Stimulated activated CD8-positive, alpha-beta memory T cell treated with anti-CD3 and anti-CD28 coated beads, Interleukin-4, amount 100 ng/mL, for 48 hours (primary cell): ENCODE measurements at places on chromosomes 11 and 22.
A peak's percentile ranks its signal among the peaks of the same experiment; 100 is the strongest.

GRCh38 chr11:124394408-124394807 is 4.4 kb downstream of the OR8B3 start:
- no peak for DNase-seq

GRCh38 chr11:61140416-61140815 is 20.8 kb downstream of the VPS37C start:
- DNase-seq: no peak

DNA sequence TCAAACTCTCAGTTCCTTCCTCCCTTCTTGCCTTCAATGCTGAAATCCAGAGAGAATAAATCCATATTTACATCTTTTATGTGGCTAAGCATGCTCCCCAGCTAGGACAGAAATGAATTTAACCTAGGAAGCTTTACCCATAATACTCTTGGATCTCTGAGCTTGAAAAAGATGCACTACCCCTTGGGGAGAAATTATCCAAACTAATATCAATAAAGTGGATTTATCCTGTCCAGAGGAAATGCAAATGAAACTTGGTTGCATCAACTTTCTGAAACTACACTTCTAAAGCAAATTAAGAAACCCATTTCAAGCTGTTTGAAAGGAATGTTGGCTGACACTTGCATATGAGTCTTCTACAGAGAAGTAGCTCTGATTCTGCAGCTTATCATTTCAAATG is 347.9 kb downstream of the TTC28 start:
- DNase-seq: no peak

DNA sequence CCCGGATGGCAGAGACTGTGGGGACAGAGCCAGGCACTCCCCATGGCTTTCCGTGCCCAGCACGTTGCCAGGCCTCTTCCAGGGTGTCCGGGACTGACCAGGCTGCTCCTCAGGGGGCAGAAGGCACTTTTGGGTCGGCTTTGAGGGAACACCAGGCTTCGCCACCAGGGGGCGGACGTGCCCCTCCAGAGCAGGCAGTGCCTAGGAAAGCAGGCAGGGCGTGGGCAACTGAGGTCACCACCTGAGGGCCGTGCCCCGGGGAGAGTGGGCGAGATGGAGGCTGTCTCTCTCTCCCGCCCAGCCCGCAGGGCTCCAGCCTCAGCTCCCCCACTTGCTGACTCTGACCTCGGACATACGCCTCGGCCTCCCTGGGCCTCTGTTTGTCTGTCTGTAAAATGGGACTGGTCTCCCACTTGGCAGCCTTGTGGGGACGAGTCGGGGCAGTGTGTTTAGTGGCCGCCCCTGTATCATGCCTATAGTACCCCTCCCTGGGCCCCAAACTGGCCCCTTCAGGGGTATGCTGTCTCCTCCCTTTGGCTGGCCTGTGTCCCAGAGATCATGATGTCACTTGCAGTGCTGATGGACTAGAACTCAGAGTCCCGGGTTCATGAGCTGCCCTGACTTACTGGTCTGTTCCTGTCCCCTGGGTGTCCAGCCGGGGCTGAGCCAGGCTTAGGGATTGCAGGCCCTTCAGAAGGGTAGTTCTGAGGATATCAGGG is 4.4 kb upstream of the PRR5 start:
- DNase-seq: peak; percentile 95

DNA sequence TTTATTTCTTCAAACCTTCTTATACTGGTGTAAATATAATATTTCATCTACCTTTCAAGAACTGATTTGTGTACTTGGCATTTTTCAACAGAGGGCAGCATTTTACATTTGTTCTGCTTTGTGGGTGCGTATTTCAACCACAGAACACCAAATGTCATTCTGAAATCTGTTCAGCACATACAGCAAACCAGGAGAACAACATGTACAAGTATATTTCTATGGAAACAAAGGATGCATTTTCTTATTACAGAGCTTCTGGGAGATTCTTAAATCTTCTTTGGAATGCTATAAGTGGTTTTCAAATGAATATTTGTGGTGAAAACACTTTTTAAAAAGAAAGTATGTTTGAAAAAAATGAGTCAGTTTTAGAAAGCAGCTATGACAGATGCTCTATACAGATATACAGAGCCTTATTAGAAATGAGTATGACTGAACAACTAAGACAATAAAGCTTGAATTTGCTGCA is 946.0 kb downstream of the FAM181B start:
- no peak for DNase-seq

GRCh38 chr11:22432291-22433093 is 94.3 kb downstream of the SLC17A6 start:
- DNase-seq: peak; percentile 22

DNA sequence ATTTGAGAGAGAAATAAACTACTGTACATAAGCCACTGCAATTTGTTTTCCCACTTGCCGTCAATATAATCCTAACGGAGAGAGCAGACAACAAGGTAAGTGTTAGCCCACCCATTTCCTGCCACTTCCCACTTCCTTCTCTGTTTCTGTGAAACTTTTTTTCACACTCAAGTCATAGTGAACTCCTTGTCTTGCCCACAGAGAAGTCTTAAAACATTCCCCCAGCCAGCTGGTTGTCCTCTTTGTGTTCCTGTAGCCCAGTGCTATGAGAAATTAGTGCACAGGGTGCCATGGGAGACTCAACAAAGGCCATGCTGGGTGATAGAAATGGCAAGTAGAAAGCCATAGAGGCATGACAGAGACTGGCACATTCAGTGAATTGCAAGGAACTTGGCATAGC is 208.6 kb downstream of the BLID start:
- no peak for DNase-seq

GRCh38 chr11:88414385-88414861 is 76.9 kb upstream of the CTSC start:
- DNase-seq: no peak

DNA sequence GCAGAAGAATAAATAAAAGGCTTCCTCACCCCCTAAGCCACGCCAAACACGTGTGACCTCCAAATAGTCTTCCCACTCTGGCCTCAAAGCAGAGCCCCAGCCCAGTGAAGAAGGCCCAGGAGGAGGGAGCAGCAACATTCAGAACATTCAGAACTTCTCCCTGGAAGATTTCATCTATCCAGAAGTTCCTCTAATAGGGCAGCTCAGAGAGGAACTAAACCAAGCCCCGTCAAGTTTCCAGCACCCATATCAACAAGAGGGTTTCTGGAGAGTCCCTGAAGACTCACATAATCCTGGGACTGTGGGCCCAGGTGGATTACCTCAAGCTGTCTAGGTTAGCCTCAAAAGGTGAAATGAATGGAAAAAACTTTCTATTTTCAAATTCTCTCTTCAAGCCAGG is 39.4 kb downstream of the PC start:
- DNase-seq: no peak

GRCh38 chr22:40560551-40560950 is 76.0 kb downstream of the MRTFA start:
- DNase-seq: peak; percentile 33

DNA sequence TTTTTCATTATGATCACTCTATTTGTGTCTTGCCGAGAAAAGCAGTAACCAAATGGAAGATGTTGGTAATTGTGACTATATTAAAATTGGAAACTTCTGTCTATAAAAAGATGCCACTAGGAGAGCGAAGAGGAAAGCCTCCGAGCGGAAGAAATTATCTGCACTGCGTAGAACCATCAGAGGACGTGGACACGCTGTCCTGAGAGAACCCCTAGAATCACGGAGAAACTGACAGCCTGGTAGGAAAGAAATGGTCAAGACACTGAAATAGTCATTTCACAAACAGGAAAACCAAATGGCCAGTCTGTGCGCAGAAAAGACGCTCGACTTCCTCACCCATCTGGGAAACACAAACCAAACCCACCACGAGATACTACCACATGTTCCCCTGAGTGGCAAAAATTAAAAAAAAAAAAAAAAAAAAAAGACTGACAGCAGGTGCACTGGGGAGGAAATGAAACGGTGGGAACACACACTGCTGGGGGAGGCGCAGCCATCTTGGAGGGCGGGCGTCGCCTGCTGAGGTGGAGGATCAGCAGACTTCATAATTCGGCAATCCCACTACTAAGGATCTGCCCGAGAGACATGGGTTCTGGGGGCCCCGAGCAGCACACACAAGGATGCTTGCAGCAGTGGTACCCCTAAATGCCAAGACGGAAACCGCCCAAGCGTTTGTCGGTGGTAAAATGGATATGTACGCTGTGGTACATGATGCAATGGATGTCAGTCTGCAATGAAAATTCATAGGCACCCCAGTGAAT is 21.3 kb downstream of the IFITM10 start:
- peak; percentile 52 for DNase-seq

- no peak for DNase-seq
These were observed 47.8 kb downstream of the FLRT1 start for GRCh38 chr11:64083398-64084080.

- no peak for DNase-seq
These were observed 13.6 kb downstream of the DGCR8 start for GRCh38 chr22:20093418-20094196.

- peak; percentile 30 for DNase-seq
These were observed 39.0 kb downstream of the SLC22A12 start for GRCh38 chr11:64629796-64630562.

- no peak for DNase-seq
These were observed 256.0 kb upstream of the SESN3 start for GRCh38 chr11:95486979-95487378.

DNA sequence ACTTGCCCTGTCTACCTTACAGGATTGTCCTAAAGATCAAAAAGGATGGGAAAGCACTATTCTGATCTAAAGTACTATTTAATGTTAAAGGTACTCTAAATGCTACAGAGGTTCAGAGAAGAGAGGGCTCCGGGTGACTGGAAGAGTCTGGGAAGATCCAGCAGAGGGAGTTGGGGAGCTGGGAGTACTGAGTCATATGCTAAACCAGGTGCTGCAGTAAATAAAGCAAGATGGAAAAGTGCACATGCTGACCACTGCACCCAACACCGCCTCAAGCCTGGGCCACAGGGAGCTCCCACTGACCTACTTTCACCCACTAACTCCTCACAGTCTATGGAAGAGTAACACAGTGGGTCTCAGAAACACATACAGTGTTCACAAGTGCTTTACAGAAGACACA is 49.3 kb downstream of the WT1 start:
- no peak for DNase-seq

DNA sequence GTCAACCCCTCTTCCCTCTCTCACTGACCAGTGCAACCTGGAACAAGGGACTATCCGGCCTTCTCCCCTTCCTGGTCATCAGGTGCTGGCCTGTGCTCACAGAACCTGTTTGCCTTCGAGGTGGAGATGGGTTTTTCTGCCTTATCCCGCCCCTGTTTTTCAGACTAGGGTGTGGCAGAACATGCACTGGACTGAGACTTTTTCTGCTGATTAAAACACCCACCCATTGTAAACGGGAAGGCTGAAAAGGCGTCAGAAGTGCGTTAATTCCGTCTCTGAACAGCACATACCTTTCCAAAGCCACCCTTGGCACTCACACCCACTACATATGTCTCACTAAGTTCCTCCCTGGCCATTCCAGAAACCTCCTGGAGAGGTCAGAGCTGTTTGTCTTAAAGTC is 4.4 kb upstream of the B3GNT6 start:
- DNase-seq: no peak

- peak; percentile 89 for DNase-seq
These were observed 13.6 kb downstream of the BCL9L start for GRCh38 chr11:118911880-118912741.

DNA sequence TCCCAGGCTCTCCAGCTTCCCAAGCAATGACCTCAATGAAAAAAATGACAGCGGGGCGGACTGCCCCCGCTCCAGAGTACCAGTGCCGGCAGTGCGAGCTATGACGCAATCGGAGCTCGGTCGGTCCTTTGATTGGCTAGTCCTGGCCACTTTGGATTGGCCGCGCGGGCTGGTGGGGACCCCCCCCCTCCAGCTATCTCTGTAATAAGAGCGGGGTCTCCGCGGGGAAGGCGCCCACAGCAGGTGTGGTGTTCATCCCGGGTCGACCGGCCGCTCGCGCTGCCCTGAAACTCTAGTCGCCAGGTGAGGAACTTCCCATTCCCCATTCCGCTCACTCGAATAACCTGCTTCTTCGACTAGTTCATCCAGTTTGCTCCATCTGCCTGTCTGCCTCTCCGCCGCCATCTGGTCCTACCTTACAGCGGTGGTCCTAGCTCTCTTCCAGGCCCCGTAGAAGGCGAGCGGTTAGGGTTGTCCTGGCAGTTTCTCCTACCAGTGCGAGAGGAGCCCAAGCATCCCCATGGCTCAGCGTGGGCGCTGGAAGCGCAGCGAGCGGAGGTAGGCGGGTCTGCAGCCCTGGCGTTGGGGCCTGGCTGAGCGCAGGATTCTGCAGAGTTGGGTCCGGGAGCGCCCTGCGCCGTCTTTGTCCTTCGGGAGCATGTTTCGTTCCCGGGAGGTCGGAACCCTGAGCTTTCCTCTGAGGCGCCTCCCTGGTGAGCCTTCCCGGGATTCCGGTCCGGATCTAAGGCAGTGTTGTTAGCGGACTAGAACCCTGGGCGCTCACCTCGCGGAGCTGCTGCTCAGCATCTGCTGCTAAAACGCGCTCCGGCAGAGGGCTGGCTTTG is at the start of gene CALCB:
TSS of gene CALCB (plus strand) at position 233 of the 845 bp plus-strand sequence. CDS start 1,126 bp downstream, outside the sequence.
- DNase-seq: peak; percentile 56

DNA sequence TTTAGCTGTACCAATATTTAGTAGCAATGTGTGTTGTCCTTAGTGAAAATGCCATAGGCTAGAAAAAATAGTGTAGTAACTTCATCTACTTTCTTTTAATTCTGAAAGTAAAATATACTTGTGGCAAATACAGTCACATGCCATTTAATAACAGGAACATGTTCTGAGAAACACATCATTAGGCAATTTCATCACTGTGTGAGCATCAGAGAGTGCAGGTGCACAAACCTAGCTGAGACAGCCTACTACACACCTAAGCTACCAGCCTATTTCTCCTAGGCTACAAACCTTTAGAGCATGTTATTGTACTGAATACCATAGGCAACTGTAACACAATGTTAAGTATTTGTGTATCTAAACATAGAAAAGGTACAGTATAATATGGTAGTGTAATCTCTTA is 127.0 kb upstream of the PITPNB start:
- DNase-seq: no peak

- peak; percentile 8 for DNase-seq
These were observed 906.9 kb downstream of the BRD1 start for GRCh38 chr22:48920776-48921241.

GRCh38 chr11:104783241-104783640 is 115.0 kb downstream of the CASP12 start:
- DNase-seq: no peak

GRCh38 chr11:61683961-61684869 is 4.0 kb downstream of the DAGLA start:
- no peak for DNase-seq

- no peak for DNase-seq
These were observed 134.0 kb downstream of the INSC start for GRCh38 chr11:15248749-15249148.

GRCh38 chr11:72759468-72759985 is 7.3 kb upstream of the ARAP1 start:
- no peak for DNase-seq

GRCh38 chr11:27907530-27907929 is 200.4 kb downstream of the KIF18A start:
- no peak for DNase-seq

DNA sequence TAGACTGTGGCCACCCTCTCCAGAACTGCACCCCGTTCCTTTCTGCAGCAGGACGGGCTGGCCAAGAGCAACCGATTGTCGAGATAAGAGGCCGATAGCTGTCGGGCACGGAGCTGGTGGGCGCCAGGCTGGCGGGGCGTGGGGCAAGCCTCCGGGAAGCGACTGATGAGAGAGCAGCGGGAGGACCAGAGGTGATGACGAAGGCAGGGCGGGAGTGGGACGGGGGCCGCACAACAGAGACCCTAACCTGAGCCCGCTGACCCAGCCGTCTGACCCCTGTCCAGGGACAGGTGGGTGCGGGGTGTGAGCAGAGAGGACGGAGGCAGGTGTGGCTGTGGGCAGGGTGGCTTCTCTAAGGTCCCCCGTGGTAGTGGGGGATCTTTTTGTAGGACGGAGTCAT is 7.3 kb upstream of the BRSK2 start:
- no peak for DNase-seq

- no peak for DNase-seq
These were observed 72.1 kb downstream of the AMOTL1 start for GRCh38 chr11:94840209-94840608.
